ENCODE measurements at places on chromosomes 7 and 10.

- DNase-seq: no peak
These were observed 6.7 kb downstream of the PRKAG2 start for GRCh38 chr7:151869968-151870918.

DNA sequence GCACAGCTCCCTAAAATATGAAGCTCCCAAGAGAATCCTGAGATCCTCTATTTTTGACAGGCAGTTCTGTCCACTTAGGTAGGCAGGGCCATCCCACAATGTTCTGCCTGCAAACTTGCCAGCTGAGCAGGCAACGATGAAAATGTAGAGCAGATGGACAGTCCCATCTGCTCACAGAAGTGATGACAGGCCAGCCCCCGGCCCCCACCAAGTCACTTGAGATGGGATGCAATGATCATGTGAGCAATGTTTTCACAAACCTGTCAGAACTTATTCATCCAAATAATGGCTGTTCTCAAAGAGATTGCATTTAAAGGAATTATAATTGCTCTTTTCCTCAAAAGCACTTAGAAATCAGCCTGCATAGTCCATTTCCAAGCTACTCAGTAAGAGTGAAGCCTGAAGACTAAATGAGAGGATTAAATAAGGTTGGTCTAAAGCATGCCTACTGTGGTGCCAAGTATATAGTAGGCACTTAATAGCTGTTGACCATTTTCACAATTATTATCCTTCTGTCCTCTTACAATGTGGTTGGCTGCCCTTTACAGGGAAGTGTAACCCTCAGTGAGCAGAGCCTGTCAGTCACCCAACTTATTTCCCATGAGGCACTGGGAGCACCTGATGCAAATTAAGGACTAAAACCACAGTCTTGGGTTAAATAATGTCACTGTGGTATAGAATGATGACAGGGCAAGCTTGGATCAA lies 301.2 kb downstream of the FGFR2 start:
- DNase-seq: no peak

DNA sequence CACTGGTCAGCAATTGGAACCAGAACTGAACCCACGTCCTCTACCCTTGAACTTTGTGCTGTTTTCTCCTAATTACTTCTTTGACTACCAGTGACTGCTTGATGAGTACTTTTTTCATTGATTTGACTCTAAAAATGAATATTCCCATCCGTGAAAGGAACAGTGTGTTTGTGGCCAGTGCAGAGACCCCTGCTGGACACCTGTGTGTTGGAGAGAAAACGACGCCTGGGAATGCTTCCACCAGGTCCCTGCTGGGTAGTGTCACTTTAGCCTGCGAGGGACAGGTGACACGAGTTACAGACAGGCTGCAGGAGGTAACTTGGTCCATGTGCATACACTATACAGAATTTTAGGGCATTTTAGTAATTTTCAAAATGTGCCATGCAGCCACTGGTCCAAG lies 6.8 kb upstream of the GJD4 start:
- no peak for DNase-seq

GRCh38 chr7:86720306-86720705 lies 76.6 kb downstream of the GRM3 start:
- DNase-seq: no peak

DNA sequence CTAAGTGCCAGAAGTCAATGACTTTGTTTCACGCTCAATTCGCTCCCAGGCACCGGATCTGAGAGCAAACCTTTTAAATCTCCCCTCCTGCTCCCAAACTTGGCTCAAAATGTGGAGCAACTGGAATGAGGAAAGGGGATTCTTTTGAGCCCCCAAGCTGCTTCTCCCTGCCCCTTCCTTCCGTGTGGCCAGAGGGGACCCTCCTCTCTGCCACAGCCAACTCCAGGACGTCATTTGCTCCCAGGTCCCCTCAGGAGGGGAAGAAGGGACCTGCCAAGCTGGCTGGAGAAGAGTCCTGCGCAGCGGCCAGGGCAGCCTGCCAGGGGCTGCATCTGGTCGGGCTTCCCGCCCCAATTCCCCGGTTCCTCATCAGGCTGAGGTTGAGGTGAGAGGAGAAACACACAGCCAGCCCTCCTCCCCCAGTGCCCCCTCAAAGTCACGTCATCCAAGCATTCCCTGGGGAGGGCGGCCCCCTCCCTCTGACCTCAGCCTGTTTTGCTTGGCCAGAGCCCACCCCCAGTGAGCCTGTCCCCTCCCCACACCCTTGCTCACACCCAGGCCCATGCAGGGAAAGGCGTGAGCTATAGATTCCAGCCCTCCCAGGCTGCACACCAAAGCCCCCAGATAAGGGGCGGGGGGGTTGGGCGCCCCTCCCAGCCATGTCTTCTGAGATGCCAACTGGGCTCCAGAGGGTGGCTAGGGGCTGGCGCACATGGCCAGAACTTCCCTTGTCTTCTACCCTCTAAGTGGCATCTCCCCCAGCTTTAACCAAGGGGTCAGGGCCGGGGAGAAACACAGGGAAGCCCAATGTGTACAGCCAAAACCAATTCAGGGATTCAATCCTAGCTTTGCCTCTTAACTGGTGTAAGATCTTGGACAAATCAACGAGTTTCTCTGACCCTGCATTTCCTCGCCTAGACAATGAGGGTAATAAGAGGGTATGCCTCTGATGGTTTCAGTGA lies 35.0 kb downstream of the SH3PXD2A start:
- DNase-seq: no peak

DNA sequence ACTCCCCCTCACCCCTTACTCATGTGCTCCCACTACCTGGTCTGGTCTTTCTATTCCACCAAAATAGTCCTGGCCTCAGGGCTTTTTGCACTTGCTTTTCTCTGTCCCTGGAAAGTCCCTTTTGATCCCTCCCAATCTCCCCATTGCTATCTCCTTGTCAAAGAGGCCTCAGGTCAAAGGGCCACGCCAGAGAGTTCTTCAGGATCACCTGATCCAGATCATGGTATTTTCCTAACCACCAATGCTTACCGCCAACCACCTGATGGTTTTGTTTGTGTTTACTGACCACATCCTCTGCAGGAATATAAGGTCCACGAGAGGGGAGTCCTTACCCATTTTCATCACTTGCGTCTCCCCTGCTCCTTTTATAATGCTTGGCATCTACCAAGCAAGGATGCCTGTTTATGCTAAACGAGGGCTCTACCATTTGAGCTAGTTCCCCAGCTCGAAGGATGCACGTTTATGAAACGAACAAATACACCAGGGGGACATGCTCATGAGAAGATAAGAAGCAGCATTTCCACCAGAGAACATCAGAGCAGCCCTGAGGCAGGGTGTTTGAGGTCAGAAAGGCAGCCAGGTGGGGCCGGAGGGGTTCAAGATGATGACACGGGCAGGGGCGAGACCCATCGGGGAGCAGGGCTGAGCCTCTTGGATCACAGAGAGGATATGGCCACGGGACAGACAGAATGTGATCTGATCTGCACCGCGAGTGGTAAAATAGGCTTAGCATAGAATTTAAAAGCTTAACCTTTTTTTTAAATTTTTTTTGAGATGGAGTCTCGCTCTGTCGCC lies 43.1 kb upstream of the FOXK1 start:
- no peak for DNase-seq

- no peak for DNase-seq
These were observed 723.3 kb upstream of the CELF2 start for GRCh38 chr10:10294184-10294880.

DNA sequence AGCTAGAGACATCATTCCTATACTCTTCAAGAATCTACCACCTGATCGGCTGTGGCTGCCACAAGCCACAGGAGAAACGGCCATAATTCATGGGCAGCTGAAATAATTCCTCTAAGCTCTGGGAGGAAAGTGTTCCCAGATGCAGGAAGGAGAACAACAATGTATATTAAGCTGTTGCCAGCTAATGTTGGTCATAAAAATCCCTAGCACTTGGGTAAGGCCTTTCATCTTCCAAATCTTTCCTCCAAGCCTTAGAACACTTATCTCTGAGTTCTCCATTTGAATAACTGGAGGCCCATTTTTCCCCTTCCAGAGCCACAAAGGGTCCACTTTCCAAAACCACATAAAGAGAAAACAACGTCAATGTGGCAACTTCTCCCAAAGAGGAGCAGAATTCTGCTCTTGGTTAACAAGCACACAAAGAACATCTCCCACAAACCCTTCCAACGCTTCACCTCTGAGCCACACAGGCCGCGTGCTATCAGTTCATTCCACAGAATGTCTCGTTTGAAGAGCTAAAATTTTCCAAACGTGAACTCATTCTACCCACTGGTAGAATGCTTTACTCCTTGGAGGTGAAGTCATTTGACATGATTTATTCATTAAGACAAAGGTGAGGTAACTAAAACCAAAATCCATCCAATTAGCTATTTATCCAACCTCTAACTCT lies 11.2 kb downstream of the KCNMA1 start:
- no peak for DNase-seq

- DNase-seq: no peak
These were observed 29.0 kb downstream of the STEAP1B start for GRCh38 chr7:22470981-22471380.

GRCh38 chr7:108020585-108020984 lies 17.6 kb upstream of the LAMB1 start:
- no peak for DNase-seq

- DNase-seq: no peak
These were observed 744 bp upstream of the DRGX start for GRCh38 chr10:49396666-49396999.

- no peak for DNase-seq
These were observed 437.5 kb downstream of the PLXNA4 start for GRCh38 chr7:132138817-132139216.

- no peak for DNase-seq
These were observed 26.8 kb upstream of the CALCR start for GRCh38 chr7:93601363-93601762.

DNA sequence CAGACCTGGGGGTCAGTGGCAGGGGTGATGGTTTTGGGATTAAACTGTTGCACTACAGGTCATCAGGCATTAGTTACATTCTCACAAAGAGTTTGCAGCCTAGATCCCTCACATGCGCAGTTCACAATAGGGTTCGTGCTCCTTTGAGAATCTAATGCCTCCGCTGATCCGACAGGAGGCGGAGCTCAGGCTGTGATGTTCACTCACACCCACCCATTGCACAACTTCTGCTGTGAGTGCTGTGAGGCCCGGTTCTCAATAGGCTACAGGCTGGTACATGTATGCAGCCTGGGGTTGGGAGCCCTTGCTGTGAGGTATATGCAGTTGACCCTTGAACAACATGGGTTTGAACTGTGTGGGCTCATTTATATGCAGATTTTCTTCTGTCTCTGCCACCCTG lies 416.4 kb downstream of the GFRA1 start:
- no peak for DNase-seq

GRCh38 chr7:134651991-134652390 lies 5.3 kb downstream of the BPGM start:
- DNase-seq: no peak

DNA sequence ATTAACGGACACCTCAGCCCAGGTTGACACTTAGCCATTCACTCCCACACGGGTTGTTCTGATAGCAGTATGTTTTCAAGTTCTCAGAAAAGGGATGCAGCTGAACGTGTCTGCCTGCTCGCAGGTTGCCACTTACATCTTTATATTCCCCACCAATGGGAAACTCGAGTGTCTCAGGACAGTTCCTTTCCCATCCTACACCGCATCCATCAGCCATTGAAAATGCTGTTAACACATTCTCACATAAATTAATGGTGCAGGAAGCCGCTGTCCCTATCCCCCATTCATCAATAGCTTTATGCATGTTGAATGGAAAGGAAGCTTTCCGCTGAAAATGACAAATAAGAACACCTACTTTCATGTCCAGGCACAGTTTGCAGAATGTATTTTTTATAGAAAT lies 1.7 kb upstream of the FGFR2 start:
- DNase-seq: no peak

GRCh38 chr7:100490483-100491191 lies 6.9 kb downstream of the NYAP1 start:
- DNase-seq: no peak

DNA sequence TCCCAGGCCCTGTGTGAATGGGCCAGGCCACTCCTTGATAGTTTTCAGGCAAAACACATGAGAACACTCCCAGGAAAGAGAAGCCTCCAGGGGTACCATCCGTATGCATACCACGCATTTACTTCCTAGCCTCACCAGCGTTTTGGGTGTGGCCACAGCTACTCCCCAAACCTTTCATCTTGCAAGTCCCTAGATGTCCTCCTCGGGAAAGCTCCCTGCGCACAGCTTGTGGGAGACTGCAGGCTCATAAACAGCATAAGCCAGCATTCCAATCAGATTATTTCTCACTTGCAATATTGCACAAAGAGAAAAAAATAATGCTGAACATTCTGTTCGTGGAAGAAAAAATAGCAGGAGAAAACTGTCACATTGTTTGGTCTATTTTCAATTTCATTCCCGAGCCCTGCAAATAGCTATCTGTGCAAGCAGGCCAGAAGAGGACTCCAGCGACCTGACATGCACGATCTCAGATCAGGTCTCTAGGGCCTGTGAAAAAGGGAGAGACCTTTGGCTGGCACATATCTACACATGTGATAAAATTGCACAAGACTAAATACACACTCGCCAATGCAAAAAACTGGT lies 175.6 kb downstream of the PLXNA4 start:
- no peak for DNase-seq

- DNase-seq: no peak
These were observed 43.0 kb downstream of the SHOC2 start for GRCh38 chr10:110962443-110962842.

- DNase-seq: no peak
These were observed 594.1 kb downstream of the GRM8 start for GRCh38 chr7:126658684-126659083.

DNA sequence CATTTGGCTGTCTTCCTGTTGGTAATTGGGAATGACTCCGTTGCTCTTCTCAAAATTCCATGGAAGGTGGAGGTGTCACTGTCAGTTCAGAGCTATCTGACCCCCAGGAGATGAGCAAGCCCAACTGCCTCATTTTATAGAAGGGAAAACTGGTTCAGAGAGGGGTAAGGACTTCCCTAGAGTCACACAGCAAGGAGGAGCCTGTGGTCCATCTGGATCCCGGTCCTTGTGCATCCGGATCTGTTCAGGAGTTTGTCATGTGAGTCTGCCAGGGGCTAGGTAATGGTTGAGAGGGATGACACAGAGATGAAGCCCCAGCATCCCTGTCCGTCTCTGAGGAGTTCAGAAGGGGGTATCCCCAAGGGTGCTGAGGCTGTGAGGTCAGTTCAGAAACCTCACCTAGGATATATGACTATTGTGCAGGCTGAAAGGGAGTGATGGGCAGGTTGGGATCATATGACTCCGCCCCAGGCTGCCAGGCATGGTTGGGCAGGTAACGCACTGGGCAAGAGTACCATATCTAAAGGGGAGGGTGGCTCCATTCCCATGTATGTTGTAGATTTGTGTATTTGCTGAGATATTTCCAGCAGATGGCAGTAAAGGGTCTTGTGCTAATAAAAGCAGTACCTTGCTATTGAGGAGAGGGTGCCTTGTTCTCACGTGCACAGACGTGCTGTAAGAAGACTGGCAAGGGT lies 16.0 kb upstream of the SLC29A3 start:
- no peak for DNase-seq

- DNase-seq: no peak
These were observed 209.0 kb downstream of the CACNA2D1 start for GRCh38 chr7:82234457-82235049.

GRCh38 chr7:28410628-28411531 lies 1.4 kb upstream of the CREB5 start:
- DNase-seq: no peak

Data from substantia nigra (tissue), 51 donors.